ENCODE measurements at places on chromosomes 6 and 20. TPM values are rescaled to one million over a fixed set of nuclear protein-coding genes. Genes with fewer than 3 reads are reported as not detected.

The FBXO5 gene
- 52.6 TPM for total RNA-seq

GRCh38 chr6:158847012-158847529, 27.9 kb upstream of the EZR start:
- DNase-seq: no peak

The PNPLA1 gene
- total RNA-seq: not detected

DNA sequence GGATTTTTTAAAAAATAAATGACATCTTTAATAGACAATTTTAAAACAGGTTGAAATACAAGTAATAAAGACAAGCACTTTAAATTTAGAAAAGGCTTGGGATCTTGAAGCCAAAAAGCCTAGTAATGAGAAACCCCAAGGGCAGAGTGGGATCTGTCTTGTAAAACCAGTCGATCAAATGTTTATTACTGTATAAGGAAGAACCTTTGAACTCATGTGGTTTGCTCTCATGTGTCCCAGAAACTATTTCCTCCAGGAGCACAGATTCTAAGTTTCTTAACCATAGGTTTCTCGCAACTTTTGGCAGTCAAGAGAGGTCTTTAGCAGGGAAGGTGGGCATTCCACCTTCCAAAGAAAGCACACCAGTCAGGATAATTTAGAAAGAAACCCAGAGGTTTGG, 541.7 kb upstream of the BTBD3 start:
- DNase-seq: no peak

DNA sequence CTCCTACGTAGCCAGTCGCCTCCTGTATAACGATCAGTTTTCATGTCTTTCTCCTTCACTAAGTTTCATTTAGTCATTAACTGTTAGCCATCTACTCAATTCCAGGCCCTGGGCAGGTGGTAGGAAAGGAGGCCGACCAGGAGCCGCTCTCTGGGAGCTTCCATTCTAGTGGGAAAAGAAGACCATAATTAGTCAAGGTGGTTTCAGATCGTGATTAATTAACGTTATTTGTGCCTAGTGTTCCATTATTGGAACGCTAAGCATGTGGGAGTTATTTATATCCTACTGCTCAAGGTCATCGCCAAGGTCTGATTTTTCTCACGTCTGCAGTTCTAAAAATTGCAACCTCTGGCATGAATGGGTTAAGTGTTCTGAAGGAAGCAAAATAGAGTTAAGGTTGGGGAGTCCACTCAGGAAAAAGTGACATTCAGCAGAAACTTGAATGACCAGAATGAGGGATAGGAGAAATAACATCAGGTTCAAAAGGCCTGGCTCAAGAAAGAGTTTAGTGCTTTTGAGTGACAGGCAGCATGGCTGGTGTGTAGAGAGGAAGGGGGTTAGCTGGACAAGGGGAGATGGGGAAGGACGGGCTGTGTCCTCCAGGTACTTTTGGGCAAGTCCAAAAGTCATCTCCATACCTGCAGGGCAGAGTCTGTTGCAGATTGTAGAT, 812 bp downstream of the SLC9A8 start:
- DNase-seq: no peak

GRCh38 chr6:79072640-79073181, 5.3 kb downstream of the PHIP start:
- no peak for DNase-seq

The MICB gene
- 17.7 TPM for total RNA-seq

- no peak for DNase-seq
These were observed 204.7 kb upstream of the SULF2 start for GRCh38 chr20:47989957-47990356.

GRCh38 chr20:53621482-53622246, 28.0 kb upstream of the ZNF217 start:
- peak; percentile 35 for DNase-seq

GRCh38 chr6:2562721-2563451, 187.8 kb downstream of the MYLK4 start:
- no peak for DNase-seq

DNA sequence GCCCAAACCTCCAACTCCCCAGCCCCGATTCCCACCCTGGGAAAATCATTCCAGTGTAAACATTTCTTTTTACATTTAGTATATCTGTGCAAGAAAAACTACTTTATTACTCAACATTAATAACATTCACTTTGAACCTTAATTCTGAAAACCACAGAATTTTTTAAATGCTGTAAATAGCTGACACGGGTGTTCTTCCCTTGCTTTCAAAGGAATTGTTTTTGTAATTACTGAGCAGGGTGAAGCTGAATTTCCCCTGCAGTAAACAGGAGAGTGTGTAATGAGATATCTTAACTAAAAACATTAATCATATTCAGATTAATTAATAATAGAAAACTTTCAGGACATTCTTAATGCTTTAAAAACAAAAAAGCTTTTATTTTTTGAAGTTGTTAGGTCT, 99.3 kb upstream of the CITED2 start:
- DNase-seq: no peak

- DNase-seq: no peak
These were observed 466.9 kb upstream of the NRSN1 start for GRCh38 chr6:23659125-23659524.

DNA sequence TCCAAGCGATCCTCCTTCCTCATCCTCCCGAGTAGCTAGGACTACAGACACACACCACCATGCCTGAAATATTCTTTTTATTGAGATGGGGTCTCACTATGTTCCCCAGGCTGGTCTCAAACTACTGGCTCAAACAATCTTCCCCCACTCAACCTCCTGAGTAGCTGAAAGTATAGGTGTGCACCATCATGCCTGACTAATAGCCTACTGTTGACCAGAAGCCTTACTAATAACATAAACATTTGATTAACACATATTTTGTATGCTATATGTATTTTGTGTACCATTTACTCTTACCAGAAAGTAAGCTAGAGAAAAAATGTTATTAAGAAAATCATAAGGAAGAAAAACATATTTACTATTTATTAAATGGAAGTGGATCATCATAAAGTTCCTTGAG, 11.9 kb upstream of the WFDC10A start:
- no peak for DNase-seq

DNA sequence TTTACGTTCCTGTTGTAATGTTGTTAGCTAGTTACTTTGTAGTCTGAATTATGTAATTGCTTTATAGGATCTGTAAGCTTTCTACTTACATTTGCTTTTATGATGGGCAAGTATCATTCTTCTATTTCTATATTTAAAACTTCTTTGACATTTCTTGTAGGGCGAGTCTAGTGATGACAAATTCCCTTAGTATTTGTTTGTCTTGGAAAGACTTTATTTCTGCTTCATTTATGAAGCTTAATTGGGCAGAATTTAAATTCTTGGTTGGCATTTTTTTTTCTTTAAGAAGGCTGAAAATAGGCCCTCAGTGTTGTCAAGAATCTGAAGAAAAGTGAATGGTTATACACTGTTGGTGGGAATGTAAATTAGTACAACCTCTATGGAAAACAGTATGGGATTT, 506.3 kb downstream of the TENT5A start:
- DNase-seq: no peak

The GCNT2 gene
- 4.1 TPM for total RNA-seq

DNA sequence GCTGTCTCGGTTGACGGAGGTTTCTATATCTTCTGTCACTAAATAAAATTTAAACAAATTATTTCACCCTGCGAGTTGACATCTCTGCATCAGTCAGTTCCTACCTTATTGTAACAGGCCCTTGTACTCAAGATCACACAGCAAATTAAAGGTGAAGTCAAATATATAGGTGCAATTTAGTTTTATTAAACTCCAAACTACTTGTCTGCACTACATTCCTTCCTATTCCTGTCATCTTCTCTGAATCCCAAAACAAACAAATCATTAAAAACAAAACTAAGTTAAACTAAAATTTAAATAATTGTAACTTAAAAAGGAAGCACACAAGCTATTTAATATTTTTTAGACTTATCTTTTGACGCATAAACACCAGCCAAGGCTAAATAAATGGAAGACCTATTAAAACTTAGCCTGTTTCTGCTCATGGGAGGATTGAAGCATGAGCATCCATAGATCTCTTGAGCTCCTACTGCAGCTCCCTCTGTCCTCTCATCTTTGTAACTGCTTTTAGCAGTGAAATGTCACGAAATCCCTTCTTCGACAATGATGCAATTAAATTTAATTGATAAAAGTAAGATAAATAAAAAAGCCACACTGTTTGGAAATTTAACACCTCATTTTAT, 1152.3 kb upstream of the GJE1 start:
- DNase-seq: no peak

The SYCP2L gene
- not detected for total RNA-seq

- peak; percentile 22 for DNase-seq
These were observed 33.8 kb upstream of the AIG1 start for GRCh38 chr6:143026696-143027449.

DNA sequence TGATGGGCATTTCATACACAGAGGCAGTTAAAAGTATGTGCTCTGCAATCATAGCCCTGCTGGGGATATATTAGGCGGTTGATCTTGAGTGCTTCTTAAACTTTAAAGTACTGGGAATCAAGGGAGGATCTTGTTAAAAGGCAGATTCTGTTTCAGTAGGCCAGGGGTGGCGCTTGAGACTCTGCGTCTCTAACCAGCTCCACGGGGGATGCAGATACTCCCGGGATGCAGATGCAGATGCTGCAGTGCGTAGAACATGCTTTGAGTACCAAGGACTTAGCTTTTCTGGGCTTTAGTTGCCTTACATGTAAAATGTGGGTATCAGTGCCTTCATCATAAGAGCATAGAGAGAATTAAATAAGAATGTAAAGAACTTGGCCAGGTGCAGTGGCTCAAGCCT, 44.4 kb upstream of the ENPP5 start:
- DNase-seq: no peak

DNA sequence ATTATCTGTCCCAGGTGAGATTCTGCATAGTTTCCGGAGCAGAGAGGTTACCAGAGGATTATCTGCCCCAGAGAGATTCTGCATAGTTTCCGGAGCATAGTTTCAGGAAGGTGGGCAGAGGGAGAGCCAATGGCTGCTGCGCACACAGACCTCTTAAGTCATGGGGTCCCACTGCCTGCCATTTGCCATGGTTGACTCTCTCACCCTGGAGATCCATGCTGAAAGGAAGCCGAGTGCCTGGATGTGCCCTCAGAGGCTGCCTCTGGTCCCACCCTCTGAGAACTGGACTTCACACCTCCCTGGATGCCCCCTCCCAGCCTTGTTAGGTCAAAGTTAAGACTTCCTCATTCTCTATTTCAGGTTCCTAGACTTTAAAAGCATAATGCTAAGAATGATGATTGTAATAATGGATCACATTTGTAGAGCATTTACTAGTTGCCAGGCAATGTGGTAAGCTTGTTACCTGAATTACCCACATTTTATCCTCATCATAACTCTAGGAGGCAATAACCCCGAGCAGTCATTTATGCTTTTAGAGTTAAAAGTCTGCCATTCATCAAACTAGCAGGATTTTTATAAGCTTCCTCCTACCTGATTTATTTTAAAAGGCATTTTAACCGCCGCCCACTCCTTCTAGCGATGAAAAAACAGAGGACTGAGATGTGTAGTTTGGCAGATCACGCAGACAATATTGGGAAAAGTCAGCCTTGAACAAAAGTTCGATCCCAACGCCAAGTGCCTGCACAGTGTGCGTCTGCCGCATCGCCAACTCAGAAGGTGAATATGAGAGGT, 11.9 kb downstream of the SERPINB9 start:
- DNase-seq: no peak

- DNase-seq: no peak
These were observed 29.1 kb downstream of the DDX27 start for GRCh38 chr20:49248301-49248700.
